NCI-H1930 (cell line): ENCODE measurements at places on chromosomes 3 and 15.

- no peak for DNase-seq
Observed at GRCh38 chr15:94327356-94327936, 96.1 kb downstream of the MCTP2 start.

DNA sequence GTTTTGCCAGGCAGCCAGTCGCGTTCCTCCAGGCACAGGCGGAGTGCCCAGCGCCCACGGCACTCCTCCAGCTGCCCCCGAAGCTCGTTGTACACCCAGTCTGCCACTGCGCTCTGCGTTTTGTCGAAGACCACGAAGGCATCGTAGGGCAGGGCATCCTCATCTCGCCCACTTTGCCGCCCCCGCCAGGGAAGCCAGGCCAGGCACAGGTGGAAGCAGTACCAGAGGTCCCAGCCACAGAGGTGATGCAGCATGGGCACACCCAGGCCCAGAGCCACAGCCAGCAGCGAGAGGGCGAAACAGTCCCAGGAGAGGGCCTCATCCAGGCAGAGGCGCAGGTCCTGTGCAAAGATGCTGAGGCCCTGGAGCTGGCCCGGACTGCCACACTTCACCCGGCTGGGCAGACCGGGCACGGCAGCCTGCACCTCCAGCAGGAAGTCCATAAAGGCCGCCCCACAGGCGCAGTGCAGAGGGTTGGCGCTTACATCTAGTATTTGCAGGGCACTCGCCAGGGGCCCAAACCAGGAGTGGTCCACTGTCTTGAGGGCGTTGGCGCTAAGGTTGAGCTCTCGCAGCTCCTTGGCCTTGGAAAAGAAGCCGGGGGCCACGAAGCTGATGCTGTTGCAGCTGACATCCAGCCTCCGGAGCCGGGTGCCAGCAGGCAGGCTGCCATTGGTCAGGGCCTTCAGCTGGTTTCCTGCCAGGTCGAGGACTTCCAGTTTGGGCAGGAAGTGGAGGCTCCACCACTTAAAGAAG lies 3.7 kb downstream of the TLR9 start:
- DNase-seq, result no peak

DNA sequence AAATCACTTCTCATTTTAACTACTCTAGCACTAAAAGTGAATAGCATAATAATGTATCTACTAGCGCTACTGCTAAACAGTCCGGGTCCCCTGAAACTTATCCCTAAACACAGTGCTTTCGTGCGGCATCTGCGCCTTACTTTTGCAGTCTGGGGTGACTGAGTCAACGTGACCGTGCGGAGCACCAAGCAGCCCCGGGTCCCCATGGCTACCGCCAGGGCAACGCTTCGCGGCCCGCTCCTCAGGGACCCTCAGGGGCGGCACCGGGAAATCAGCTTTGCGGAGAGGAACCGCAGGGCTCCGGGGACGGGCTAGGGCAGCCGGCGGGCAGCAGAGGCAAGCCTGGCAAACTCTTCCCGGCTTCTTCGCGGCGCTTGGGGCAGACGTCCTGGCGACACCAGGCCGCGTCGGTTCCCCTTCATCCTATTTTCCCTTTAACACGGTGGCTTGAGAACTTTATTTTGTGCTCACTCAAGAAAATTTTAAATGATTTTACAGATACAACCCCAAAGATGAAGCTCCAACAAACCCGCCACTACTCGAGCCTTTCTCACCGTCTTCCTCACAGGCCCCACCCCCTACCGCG lies 757 bp upstream of the DIPK2A start:
- peak; percentile 38 for DNase-seq

DNA sequence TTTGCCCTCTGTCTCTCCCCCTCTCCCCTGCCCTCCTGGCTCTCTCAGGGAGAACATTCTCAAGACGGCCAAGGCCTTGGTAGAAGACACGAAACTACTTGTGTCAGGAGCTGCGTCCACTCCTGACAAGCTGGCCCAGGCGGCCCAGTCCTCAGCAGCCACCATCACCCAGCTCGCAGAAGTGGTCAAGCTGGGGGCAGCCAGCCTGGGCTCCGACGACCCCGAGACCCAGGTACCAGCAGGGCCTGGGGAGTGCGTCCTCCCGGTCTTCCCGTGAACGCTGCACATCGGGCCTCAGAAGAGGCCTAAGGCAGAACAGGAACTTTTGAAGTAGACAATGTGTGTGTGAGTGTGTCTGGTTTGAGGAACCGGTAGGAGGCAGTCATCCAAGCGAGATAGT lies 245.4 kb upstream of the TPM1 start:
- no peak for DNase-seq

DNA sequence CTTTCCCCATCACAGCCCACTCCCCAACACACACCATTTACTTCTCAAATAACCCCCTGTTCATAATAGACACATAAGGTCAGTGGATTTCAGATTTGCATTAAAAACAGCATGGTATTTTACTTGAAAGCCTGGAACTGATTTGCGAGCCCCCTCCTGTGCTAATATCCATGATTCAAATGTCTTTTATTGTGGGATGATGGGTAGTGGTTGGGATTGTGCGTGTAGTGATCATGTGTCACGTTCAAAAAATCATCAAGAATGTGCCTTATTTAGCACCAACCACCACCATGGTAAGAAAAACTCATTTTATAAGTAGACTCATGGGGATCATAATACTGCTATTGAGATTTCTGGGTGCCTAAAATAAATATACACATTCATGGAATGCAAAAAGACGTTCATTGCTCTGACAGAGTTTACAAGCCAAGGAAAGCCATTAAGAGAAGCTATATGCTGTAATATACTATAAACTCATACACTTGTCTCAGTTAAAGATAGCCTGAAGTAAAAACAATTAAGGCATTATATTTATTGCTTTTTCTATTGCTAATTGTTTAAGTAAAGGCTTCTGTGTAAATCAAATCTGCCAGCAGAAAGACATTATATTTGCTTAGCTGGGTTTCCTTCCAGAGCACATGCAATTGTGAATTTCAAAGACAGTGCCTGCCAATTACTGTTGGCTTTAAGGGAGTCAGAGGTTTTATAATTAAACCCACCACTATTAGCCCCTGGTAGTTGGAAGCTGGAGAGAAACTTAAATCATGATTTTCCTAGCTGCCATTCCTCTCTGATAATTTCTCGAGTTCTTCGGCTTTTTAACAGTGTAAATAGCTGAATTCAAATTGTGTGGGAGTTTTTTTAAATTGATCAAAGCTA lies 4.0 kb downstream of the TRAT1 start:
- peak; percentile 33 for DNase-seq

- DNase-seq, result no peak
Observed at GRCh38 chr15:39935241-39935640, 1.3 kb downstream of the EIF2AK4 start.

DNA sequence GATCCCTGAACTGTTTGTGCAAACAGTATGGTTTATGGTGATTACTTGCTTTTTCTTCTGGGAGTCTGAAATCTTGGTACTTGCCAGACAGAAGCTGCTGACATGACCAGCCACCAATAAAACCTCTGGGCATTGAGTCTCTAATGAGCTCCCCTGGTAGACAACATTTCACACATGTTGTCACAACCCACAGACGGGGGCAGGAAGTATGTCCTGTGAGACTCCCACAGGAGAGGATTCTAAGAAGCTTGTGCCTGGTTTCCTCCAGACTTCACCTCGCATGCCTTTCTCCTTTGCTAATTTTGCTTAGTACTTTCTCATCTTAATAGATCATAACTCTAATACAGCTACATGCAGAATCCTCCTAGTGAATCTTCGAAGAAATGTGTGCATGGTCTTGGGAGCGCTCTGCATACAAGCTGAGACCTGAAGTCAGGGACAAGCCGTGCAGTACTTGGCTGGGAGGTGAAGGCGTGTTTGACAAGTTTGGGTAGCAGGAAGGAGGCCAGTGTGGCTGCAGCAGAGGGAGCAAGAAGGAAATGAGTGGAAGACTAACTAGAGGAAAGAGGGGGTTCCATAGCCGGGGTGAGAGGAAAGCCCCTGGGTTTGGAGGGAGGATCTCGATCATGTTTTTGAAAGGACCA lies 49.0 kb downstream of the B3GNT5 start:
- DNase-seq, result no peak

DNA sequence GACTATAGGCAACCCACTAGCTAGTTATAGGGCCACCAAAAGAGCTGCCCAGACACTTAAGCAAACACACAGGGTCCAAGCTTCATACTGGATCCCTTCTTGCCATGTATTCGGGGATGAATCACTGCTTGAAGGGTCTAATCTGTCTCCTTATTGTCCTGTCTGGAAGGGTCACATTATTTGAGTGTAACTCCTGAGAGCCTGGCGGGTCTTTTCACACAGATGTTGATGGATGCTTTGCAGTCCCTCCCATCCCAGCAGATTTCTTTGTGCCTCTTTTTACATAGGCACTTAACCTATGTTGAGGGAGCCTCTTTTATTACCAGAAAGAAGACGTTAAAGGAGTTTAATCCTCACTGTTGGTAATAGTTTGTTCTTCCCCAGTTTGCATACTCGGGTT lies 56.6 kb downstream of the BBX start:
- no peak for DNase-seq

DNA sequence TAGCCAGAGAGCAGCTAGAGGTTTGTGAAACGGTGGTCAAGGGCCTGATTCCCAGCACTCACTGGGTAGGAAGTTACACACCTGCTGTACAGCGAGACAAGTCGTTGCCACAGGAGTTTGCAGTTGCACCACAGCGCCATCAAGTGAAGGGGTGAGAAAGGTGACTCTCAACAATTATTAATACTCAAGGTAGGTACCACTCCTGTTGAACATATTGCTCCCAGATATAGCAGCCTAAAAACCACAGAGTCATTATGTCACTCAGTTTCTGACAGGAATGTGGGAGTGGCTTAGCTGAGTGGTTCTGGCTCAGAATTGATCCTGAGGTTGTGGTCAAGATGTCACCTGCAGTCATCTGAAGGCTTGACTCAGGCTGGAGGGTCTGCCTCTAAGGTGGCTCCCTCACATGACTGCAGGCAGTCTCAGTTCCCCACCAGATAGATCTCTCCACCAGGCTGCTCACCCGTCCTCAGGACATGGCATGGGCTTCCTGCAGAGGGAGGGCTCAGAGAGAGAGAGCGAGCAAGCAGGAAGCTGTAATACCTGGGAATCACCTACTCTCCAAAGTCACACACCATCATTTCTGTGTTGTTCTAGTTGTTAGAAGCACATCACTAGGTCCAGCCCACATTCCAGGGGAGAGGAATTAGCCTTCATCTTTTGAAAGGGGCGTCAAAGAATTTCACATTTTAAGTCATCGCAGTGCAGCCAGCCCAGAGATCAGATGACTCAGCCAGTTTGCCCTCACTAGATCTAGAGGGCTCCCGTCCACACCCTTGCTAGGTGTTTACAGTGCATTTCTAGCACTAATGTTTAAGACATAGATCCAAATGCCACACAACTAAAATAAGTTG lies 17.0 kb upstream of the ANO10 start:
- no peak for DNase-seq
